ENCODE measurements at places on chromosomes 7 and 10.

DNA sequence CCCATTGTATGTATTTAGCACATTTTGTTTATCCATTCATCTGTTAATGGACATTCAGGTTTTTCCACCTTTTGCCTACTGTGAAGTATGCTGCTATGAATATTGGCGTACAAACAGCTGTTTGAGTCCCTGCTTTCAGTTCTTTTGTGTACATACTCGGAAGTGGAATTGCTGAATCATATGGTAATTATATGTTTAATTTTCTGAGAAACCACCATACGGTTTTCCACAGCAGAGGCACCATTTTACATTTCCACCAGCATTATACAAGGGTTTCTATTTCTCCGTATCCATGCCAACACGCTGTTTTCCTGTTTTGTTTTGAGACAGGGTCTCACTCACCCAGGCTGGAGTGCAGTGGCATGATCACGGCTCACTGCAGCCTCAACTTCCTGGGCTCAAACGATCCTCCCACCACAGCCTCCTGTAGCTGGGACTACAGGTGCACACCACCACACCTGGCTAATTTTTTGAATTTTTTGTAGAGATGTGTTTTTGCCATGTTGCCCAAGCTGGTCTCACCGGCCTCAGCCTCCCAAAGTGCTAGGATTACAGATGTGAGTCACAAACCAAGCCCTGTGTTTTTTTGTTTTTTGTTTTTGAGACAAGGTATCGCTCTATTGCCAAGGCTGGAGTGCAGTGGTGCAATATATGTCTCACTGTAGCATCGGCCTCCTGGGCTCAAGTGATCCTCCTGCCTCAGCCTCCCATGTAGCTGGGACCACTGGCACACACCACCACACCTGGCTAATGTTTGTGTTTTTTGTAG lies 22.1 kb upstream of the FBXW4 start:
- DNase-seq = no peak

DNA sequence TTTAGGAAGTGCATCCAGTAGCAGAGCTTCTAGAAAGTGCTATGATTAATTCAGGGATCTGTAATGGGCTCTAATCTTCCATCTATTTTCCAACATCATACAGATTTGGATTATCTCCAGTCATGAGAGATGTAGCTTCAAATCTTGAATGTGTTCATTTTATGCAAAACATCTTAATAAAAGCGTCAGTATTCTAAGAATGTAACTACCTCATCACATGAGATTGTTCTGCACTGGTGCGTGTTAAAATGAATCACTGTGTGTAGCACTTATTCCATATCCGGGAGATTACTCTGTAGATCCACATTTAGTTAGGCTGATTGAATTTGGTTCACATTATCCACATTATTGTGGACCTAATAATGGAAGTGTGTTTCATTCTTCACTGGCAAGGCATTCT lies 344.9 kb upstream of the CHRM2 start:
- peak; percentile 55 for DNase-seq

GRCh38 chr7:95481271-95482165 lies 4.2 kb upstream of the ASB4 start:
- DNase-seq = no peak

- no peak for DNase-seq
Measured at GRCh38 chr10:14707481-14707880, 67.2 kb downstream of the FAM107B start.

- no peak for DNase-seq
Measured at GRCh38 chr10:36021096-36021495, 379.0 kb upstream of the FZD8 start.
